Activated CD4-positive, alpha-beta T cell treated with anti-CD3 and anti-CD28 coated beads, Interleukin-2, amount 10 ng/mL, durations not matched to agents 7 days and 5 days (primary cell): ENCODE measurements at places on chromosomes 5 and 9. TPM values are rescaled to one million over a fixed set of nuclear protein-coding genes. Genes with fewer than 3 reads are reported as not detected.

Gene PCSK5
- 4.3 TPM for total RNA-seq

- DNase-seq = no peak
- H3K27ac ChIP-seq = no peak overlapping the region
- H3K36me3 ChIP-seq = no peaks in the 10 kb centered on the region
- H3K4me3 ChIP-seq = no peak overlapping the region
Observed at GRCh38 chr5:33271606-33272005, 169.2 kb upstream of the TARS1 start.

Gene BTNL9
- not detected for total RNA-seq

Gene REEP5
- total RNA-seq = 80.3 TPM

DNA sequence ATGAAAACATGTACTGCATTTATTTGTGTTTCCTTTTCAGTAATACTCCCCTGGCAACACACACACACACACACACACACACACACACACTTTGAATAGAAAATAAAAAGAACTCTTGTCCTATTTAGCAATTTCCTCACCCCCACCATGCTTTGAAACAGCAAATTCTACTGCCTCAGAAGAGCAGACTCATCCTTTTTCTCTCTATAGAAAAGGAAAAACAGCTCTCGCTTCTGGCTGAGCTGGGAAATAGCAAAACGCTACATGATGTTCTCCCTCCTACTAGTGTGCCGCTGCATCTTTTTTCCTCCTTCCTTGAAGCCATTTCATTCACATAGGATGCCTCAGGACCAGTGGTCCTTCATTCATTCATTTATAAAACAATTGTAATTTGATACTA, 453.6 kb downstream of the CSNK1G3 start:
- no peaks in the 10 kb centered on the region for H3K27me3 ChIP-seq
- H3K4me3 ChIP-seq = no peak overlapping the region
- H3K27ac ChIP-seq = no peak overlapping the region
- H3K36me3 ChIP-seq = no peaks in the 10 kb centered on the region
- DNase-seq = no peak

Gene TBC1D9B
- 92.9 TPM for total RNA-seq

- no peak within 1 kb of the TSS for H3K27ac ChIP-seq
- H3K36me3 ChIP-seq = no peaks in the 10 kb centered on the region
- DNase-seq = no peak
- no peak within 1 kb of the TSS for H3K4me3 ChIP-seq
- H3K4me1 ChIP-seq = peaks cover 2% of the 10 kb centered on the region
Observed at GRCh38 chr9:109779711-109780452, at the start of gene PALM2AKAP2. Gene PALM2AKAP2 (plus strand): TSS chr9:109780198. CDS start chr9:109780489, 291 bp downstream.

Gene PRRX2
- total RNA-seq = 0.15 TPM

Gene SOX30
- 0.10 TPM for total RNA-seq

DNA sequence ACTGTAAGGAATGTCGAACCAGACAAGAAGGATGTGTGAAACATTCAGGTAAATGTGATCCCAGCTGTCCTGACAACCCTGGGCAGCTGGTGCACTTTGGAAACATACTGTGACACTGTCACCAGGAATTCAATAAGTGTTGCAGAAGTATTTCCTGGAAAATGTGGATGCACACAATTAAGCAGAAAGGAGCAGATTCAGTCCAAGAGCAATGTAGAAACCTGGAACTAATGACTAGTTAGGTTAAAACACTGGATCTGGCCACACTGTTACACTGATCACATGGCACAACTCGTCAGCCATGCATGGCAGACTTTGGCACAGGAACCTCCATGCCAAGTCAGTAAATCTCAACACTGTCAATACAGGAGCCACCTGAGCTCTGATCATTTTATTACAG, 109.0 kb downstream of the FAM174A start:
- no peaks in the 10 kb centered on the region for H3K36me3 ChIP-seq
- DNase-seq = no peak
- H3K27me3 ChIP-seq = no peaks in the 10 kb centered on the region
- H3K27ac ChIP-seq = no peak overlapping the region

Gene EPB41L4A
- 1.2 TPM for total RNA-seq

Gene TAF11L10
- total RNA-seq = not detected

- no peak for DNase-seq
- H3K4me3 ChIP-seq = no peak overlapping the region
- H3K27me3 ChIP-seq = no peaks in the 10 kb centered on the region
- H3K4me1 ChIP-seq = no peaks in the 10 kb centered on the region
- no peak overlapping the region for H3K27ac ChIP-seq
- H3K36me3 ChIP-seq = no peaks in the 10 kb centered on the region
Observed at GRCh38 chr9:85404911-85405565, 336.7 kb downstream of the AGTPBP1 start.

DNA sequence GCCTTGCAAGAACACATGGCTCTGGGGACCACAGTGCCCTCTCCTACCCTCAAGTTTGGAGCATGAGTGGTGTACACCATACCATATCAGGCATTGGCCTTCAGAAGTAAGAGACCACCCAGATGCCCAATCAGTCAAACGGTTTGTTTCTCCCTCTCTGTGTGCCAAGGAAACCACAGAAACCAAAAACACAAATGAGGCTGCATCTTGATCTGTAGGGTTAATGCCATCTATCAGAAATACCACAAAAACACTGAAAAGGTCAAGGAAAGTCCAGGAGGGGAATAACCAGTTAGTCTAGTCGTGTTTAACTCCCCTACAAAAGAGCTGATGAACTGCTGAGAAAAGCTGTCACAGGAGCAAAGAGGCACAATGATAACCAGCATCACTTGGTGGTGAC, 78.4 kb downstream of the INSYN2B start:
- no peaks in the 10 kb centered on the region for H3K27me3 ChIP-seq
- H3K36me3 ChIP-seq = peaks cover 35% of the 10 kb centered on the region
- no peak overlapping the region for H3K27ac ChIP-seq
- H3K4me3 ChIP-seq = no peak overlapping the region
- peaks cover 12% of the 10 kb centered on the region for H3K4me1 ChIP-seq

Gene RUSC2
- total RNA-seq = 3.6 TPM

Gene KCNMB1
- not detected for total RNA-seq

DNA sequence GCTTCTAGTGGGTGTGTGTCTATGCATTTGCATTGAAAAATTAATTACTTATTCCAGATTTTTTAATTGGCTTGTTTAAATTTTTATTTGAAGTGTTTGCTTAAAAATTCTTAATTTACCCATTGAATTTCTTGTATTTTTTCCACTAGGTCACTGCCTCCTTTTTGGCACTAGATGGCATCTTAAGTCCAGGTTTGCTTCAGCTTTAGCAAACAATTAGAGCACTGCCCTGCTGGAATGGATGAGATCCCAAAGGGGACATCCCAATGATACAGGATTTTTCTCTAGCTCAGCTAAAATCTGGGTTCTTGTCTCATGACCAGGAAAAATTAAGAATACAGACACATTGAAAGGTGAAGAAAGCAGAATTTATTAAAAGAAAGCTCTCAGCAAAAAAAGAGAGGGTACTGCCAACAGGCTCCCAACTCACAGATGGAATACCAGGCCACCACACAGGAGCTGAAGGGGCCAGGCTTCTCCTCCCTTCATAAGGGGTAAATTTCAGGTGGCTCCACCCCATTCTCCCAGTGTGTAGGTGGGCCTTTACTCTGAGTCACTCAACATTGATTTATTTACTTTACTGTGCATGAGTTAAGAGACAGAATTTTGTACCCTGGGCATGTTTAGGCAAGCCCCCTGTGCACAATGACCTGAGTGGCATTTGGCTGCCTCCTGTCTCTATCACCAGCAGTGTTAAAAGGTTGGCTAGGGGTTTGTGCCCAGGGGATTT, 532.4 kb downstream of the ANXA1 start:
- H3K27me3 ChIP-seq = no peaks in the 10 kb centered on the region
- no peaks in the 10 kb centered on the region for H3K4me1 ChIP-seq
- H3K27ac ChIP-seq = no peak overlapping the region
- no peaks in the 10 kb centered on the region for H3K36me3 ChIP-seq
- DNase-seq = no peak
- no peak overlapping the region for H3K4me3 ChIP-seq

- peaks cover 7% of the 10 kb centered on the region for H3K27me3 ChIP-seq
- H3K27ac ChIP-seq = no peak overlapping the region
- no peaks in the 10 kb centered on the region for H3K4me1 ChIP-seq
- no peak overlapping the region for H3K4me3 ChIP-seq
Observed at GRCh38 chr5:36492984-36493654, 113.3 kb upstream of the SLC1A3 start.

DNA sequence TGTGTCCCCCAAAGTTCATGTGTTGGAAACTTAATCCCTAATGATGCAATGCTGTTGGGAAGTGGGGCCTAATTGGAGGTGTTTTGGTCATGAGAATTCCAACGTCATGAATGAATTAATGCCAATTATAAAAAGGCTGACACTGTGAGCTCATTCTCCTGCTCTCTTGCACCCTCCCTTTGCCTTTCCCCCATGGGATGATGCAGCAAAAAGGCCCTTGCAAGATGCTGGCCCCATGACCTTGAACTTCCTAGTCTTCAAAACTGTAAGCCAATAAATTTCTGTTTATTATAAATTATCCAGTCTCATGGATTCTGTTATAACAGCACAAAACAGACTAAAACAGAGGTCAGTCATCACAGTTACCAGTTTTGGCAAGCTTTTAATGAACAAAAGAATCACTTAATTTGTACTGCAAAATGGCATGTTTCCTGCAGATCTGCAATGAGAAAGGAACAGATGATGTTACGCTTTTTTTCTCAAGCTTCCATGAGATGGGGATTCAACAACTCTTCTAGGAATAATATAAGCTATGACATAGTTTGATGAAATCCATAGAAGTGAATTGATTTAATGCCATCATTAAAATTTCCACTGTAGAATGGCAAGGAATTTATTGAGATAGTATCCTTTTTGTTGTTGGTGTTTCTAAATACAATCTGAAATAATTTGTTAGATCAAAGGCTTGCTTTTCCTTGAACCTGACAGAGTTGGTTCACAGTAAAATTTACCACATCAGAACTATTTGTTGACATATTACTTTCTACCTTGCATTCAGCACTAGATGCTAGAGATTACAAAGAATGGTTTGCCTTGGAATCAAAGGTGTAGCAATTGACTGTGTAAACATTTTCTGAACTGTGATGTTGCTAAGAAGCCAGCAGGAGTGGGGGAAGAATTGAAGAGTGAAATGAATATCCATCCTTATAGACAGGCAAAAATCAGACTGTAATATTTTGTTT, 29.3 kb upstream of the RFK start:
- peaks cover 19% of the 10 kb centered on the region for H3K4me1 ChIP-seq
- no peaks in the 10 kb centered on the region for H3K36me3 ChIP-seq
- H3K27ac ChIP-seq = peak overlapping the region; percentile 0
- H3K27me3 ChIP-seq = no peaks in the 10 kb centered on the region
- no peak for DNase-seq

DNA sequence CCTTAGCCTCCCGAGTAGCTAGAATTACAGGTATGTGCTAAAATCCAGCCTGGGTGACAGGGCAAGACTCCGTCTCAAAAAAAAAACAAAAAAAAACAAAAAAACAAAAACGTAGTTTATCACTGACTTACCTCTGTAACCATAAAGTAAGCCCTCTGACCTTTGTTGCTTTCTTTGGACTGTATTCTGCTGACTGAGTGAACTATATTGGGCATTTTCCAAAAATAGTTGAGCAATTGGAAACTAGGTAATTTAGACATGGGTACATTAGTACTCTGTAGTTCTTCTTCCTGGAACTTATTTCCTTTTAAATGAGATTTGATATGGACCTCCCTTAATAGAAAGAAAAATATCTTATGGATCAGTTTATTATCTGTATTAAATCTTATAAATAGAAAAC, 66.6 kb downstream of the ANKHD1 start:
- H3K4me1 ChIP-seq = no peaks in the 10 kb centered on the region
- no peaks in the 10 kb centered on the region for H3K27me3 ChIP-seq
- H3K4me3 ChIP-seq = no peak overlapping the region
- peaks cover 22% of the 10 kb centered on the region for H3K36me3 ChIP-seq
- no peak for DNase-seq

Gene OTP
- total RNA-seq = not detected

Gene ACOT12
- not detected for total RNA-seq

Gene HSPB3
- not detected for total RNA-seq

GRCh38 chr5:72949481-72949880, 6.4 kb upstream of the FCHO2 start:
- H3K27ac ChIP-seq = no peak overlapping the region
- DNase-seq = no peak

GRCh38 chr9:32300373-32300772, 84.1 kb upstream of the ACO1 start:
- H3K27ac ChIP-seq = no peak overlapping the region
- H3K27me3 ChIP-seq = peaks cover 16% of the 10 kb centered on the region
- no peaks in the 10 kb centered on the region for H3K4me1 ChIP-seq
- no peak overlapping the region for H3K4me3 ChIP-seq
- no peaks in the 10 kb centered on the region for H3K36me3 ChIP-seq

GRCh38 chr9:121816845-121817450, 165.5 kb downstream of the DAB2IP start:
- H3K36me3 ChIP-seq = no peaks in the 10 kb centered on the region
- no peaks in the 10 kb centered on the region for H3K27me3 ChIP-seq
- DNase-seq = no peak

DNA sequence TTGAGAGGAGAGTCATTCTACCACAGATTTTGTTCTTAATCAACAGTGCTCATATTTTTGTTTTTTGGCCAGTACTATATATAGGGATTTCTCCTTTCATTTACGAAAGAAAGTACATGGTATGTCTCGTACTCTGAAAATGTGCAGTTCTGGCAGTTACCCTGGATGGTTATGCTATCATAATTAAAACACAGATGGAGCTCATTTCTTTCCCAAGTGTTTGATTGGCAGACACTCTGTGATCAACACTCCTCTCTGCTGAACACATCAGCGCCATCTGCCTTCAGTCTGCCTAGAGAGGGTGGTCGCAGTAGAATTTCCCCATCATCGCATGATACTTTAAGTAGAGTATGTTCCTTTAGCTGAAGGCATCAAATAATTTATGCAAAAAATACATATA, 64.5 kb downstream of the PAM start:
- H3K27ac ChIP-seq = no peak overlapping the region
- H3K36me3 ChIP-seq = no peaks in the 10 kb centered on the region
- H3K27me3 ChIP-seq = no peaks in the 10 kb centered on the region
- peaks cover 15% of the 10 kb centered on the region for H3K4me1 ChIP-seq
- H3K4me3 ChIP-seq = no peak overlapping the region
- no peak for DNase-seq

Gene FAM153A
- 8.4 TPM for total RNA-seq

DNA sequence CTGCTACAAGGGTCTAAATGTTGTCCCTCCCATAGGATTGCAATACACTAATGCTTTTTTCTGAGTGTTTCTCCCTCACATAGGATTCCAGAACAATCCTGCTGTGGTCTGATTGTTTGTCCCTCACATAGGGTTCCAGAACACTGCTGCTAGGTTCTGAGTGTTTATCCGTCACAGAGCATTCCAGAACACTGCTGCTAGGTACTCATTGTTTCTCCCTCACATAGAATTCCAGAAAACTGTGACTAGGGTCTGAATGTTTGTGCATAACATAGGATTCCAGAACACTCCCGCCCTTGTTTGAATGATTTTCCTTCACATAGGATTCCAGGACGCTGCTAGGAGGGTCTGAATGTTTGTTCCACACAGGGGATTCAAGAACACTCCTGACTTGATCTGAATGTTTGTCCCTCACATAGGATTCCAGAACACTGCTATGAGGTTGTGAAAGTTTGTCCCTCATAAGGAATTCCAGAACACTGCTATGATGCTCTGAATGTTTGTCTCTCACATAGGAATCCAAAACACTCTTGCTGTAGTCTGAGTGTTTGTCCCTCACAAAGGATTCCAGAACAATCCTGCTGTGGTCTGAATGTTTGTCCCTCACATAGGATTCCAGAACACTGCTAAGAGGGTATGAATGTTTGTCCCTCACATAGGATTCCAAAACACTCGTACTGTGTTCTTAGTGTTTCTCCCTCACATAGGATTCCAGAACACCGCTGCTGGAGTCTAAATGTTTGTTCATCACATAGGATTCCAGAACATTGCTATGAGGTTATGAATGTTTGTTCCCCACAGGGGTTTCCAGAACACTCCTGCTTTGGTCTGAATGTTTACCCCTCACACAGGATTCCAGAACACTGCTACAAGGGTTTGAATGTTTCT, 213.5 kb downstream of the FOXD4L6 start:
- no peak overlapping the region for H3K4me3 ChIP-seq
- no peaks in the 10 kb centered on the region for H3K36me3 ChIP-seq
- no peaks in the 10 kb centered on the region for H3K4me1 ChIP-seq
- no peak overlapping the region for H3K27ac ChIP-seq
